ENCODE measurements at places on chromosomes 6 and 20.

DNA sequence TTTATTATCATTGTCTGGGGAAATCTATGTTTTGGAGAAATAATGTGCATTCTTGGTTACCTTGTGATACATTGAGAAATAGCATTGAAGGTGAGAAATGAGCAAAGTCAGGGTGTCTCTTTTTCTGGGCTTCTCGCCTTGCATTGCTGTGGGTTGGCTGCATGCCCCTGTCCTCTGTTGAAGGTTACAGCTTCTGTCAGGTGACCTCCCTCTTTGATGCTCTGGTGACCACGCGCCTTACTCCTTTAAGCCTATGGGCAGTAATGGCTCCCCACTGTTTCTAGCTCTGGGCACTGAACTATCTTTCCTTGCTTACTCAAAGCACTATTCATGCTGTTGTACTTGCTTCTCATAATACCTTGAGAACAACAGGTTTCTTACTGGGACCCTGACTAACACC is 14.6 kb downstream of the ADGRB3 start:
- no peak for DNase-seq

DNA sequence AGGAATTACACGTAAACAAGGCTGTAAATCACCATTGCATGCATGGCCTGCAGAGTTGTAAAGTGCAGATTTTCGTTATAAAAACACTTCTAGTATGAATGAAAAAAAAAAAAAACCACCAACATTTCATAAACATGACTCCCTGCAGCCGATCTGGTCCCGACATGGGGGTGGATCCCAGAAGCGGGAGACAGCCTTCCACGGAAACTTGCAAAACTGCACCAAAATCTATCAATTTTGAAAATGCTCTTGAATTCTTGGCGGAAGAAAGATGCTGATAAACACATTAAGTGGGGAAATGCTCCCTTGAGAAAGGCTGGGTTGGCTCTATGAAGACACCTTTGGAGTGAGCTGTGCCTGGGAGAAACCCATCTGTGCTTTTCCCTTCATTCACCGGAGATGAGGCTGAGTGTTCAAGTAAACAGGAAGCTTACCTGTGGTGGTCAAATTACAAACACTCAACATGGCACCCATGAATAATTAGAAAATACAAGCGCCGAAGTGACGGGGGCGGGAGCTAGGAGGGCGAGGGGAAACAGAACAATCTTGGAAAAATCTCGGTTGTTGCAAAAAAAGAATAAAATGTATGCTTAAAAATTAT is 845 bp upstream of the ANKRD60 start:
- no peak for DNase-seq

- no peak for DNase-seq
Measured at GRCh38 chr20:21575167-21575566, 61.3 kb upstream of the NKX2-2 start.

- no peak for DNase-seq
Measured at GRCh38 chr6:41887331-41887751, 7.8 kb downstream of the USP49 start.

GRCh38 chr6:90101403-90101802 is 195.2 kb downstream of the BACH2 start:
- DNase-seq = no peak
